ENCODE measurements at places on chromosomes 2 and 18.

DNA sequence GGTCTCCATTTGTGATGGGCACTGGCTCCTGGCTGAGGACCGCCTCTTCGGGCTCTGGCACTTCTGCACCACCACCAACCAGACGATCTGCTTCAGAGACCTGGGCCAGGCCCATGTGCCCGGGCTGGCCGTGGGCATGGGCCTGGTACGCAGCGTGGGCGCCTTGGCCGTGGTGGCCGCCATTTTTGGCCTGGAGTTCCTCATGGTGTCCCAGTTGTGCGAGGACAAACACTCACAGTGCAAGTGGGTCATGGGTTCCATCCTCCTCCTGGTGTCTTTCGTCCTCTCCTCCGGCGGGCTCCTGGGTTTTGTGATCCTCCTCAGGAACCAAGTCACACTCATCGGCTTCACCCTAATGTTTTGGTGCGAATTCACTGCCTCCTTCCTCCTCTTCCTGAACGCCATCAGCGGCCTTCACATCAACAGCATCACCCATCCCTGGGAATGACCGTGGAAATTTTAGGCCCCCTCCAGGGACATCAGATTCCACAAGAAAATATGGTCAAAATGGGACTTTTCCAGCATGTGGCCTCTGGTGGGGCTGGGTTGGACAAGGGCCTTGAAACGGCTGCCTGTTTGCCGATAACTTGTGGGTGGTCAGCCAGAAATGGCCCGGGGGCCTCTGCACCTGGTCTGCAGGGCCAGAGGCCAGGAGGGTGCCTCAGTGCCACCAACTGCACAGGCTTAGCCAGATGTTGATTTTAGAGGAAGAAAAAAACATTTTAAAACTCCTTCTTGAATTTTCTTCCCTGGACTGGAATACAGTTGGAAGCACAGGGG is 5.5 kb downstream of the TMEM37 start:
- DNase-seq = no peak

GRCh38 chr18:54117853-54118773 is 106.4 kb downstream of the MBD2 start:
- DNase-seq = no peak

- DNase-seq = no peak
These were observed 1.5 kb downstream of the CREB1 start for GRCh38 chr2:207531032-207531952.

- no peak for DNase-seq
These were observed 31.9 kb downstream of the ACKR3 start for GRCh38 chr2:236601316-236602202.

GRCh38 chr18:63186520-63187222 is 132.9 kb downstream of the BCL2 start:
- no peak for DNase-seq

GRCh38 chr18:61892683-61893308 is at the start of gene RNF152:
RNF152 (minus strand) TSS chr18:61893007; CDS start chr18:61816463, 76,544 bp downstream.
- DNase-seq = no peak
